Ovary (tissue), 10 donors: ENCODE measurements at places on chromosomes 2 and 18.

DNA sequence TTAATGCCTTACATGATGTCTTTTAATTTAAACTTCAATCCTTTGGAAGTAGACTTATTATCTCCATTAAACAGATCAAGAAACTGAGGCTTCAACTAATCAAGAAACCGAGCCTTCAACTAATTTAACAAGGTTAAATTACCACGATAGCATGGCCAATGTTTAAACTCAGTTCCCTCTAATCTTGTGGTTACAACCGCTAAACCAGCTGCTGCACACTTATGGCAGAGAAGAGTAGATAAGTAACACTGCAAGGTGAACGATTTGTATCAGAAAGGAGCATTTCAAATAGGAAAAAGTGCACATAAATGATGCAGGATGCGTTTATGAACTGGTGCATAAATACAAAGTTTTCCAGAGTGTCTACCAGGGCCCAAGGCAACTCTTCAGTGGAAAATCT, 144.6 kb upstream of the CAVIN2 start:
- DNase-seq: no peak

DNA sequence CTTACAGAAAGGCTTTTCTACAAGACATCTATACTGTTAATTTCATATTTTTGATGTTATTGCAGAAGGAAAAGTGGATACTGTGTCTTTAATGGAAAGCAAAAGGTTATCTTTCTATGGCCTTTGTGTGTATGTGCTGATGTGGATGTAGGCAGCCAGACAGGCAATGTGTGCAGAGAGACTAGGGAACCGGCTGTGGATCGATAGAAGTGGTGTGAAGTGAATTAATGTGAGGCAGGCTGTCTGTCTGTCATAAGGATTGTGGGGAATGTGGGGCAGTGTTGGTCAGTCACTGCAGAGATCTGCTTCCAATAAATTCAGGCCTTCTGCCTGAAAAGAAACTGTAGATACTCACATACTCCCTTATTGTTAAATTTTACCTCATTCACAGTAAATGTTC, 156.7 kb downstream of the WDR7 start:
- no peak for DNase-seq

DNA sequence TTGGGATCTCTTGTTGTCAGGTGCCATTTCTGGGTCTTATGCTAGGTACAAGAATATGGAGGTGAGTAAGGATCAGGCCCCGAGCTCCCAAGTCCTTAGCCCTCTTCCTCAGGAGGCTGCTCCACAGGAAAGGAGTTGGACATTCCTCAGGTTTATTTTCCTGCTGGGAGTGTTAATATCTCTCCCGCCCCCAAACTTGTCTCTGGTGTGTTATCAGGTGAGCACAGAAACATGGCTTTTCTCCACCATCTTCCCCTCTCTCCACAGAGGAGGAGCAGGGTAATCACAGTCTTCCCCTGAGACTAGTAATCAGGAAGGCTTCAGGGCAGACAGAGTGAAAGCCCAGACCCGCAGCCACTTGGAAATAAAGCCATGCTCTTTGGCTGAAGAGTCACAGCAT, 73.3 kb upstream of the CAPN13 start:
- no peak for DNase-seq

DNA sequence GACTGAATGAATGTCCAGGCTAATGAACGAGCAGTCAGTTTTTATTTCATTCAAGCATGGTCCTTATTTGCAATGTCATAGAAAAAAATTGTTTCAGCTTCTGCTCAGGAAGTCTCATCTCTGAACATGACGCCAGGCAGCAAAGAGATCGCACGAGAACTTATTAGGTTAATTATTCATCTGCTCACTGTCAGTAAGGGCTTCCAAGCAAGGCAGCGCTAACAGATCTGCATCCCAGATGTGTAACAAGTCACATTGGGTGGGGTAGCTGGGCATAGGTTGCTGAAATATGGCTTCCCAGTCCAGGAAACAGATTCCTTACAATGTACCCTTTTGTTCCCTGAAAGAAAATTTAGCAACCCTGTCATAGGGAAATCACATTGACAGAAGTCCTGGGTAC, 63.5 kb downstream of the ANKRD44 start:
- no peak for DNase-seq

GRCh38 chr2:88078643-88079172, 11.1 kb downstream of the SMYD1 start:
- DNase-seq: no peak
